ENCODE measurements at places on chromosomes 12 and 14.

DNA sequence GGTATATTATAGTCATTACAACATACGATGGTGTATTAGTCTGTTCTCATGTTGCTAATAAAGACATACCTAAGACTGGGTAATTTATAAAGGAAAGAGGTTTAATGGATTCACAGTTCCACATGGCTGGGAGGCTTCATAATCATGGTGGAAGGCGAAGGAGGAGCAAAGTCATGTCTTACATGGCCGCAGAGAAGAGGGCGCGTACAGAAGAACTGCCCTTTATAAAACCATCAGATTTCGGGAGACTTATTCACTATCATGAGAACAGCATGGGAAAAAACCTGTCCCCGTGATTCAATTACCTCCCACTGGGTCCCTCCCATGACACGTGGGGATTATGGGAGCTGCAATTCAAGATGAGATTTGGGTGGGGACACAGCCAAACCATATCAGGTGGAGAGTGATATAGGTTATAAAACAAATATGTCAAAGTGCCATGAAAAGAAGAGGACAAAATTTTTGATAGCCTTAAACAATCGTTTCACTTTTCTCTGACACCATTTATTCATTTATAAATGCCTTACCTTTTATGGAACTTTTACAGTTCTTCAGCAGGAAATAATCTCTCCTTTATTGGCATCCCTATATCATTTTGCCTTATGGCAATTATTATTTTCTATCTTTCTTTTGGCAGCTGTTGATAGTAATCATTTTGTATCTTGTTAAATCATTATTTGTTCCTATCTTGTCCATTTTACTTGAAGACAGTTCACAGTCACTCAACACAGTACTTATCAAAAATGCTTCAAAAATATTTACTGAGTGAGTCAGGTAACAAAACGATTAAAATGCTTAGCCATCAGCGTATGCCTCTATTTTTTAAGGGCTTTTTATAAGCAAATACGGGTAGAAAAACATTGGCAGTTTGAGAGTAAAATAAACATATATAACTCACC is 196.0 kb downstream of the RAD51B start:
- DNase-seq = no peak

GRCh38 chr12:24584032-24584675 is 364.7 kb downstream of the BCAT1 start:
- DNase-seq = no peak

GRCh38 chr12:124412646-124413015 is 117.7 kb downstream of the RFLNA start:
- DNase-seq = no peak

- DNase-seq = no peak
Measured at GRCh38 chr14:99188731-99189191, 83.2 kb downstream of the BCL11B start.

DNA sequence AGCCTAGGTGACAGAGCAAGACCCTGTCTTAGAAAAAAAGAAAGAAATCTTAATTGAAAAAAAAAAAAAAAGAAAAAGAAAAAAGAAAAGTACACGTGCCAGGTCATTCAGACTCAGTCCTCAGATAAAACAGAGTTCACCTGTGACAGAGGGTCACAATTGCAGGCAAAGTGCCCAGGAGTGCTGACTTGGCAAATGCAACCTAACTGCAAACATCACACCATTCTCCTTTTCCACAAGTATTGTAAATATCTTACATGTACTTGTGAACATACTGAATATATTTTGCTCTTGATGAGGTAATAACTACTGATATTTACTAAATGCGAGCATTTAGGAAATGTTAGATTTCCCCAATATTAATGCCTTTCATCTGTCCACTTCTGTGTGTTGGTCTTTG is 9.0 kb upstream of the COL2A1 start:
- no peak for DNase-seq

GRCh38 chr12:91422811-91423692 is 240.4 kb upstream of the DCN start:
- DNase-seq = no peak

GRCh38 chr14:102019006-102019540 is 54.7 kb downstream of the DYNC1H1 start:
- DNase-seq = no peak

DNA sequence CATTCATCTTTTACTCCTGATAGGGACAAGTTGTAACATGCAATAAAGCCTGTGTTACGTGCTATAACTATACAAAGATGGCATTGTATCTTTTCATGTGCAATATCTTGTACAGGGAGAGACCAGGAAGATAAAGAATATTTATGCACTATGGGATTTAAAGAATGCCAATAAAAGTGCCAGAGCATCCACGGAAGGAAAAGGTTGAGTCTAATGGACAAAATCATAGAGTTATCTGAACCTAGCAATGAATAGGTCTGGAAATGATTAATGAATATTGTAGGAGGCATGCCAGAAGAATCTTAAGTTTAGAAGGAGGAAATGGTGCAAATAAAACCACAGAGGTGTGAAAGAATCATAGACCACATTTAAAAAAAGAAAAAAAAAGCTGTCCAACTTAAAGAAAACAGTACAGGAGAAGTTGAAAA is 263.9 kb downstream of the KCNC2 start:
- no peak for DNase-seq

DNA sequence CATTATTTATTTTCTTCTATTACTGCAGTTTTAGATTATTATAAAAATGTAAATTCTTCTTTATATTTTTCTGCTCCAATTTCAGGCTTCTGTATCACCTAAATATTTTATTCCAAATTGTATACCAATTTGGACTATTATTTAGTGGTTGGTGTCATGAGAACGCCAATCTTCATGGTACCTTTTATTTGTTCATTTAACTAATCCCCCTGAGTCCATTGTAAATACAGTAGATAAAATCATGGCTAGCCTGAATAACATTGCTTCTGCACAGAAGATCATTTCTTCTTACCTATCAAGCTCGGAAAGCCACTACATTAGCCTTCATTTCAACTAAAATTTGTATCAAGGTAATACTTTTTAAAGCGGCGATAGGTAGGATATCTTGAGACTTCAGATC is at the start of gene OR6C75:
TSS of gene OR6C75 (plus strand) at position 301 of the 400 bp plus-strand sequence. CDS start 2,136 bp downstream, outside the sequence.
- no peak for DNase-seq

DNA sequence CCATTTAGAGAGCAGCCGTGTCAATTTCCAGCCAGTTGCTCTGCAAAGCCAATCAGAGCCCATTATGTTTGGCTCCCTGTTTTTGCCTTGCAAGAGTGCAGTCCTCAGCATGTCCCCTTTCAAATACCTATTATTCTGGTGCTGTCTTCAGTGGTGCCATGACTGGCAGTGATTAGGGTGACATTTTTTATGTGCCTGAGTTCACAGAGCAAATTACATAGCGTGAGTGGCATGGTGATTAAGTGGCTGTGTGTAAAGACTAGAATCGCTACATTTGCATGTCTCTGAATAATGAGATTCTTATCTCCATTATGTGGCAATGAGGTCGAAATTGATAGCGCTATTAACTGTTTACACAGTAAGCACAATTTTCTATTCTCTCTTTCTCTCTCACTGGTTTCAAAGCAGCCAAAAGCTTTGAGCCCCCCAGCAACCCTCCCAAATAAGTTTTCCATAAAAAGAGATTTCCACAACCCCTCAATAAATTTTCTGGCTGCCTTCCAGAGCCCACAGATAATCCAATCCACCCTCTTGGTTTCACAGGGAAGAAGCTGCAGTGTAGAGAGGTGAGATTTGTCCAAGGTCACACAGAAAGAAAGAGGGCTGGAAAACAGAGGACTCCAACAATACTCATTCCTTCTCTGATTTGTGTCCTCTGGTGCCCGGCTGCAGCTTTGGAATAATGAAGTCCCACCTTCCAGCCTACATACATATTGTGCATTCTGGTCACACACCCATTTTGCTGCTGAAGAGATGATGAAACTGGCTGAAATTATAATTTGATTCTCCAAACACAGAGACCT is 58.8 kb upstream of the NUDT4 start:
- no peak for DNase-seq

- DNase-seq = no peak
Measured at GRCh38 chr14:21194597-21194996, 38.7 kb upstream of the OR5AU1 start.

GRCh38 chr14:56895154-56895553 is 84.9 kb upstream of the OTX2 start:
- DNase-seq = no peak

- no peak for DNase-seq
Measured at GRCh38 chr14:29453045-29453444, 474.6 kb downstream of the PRKD1 start.

DNA sequence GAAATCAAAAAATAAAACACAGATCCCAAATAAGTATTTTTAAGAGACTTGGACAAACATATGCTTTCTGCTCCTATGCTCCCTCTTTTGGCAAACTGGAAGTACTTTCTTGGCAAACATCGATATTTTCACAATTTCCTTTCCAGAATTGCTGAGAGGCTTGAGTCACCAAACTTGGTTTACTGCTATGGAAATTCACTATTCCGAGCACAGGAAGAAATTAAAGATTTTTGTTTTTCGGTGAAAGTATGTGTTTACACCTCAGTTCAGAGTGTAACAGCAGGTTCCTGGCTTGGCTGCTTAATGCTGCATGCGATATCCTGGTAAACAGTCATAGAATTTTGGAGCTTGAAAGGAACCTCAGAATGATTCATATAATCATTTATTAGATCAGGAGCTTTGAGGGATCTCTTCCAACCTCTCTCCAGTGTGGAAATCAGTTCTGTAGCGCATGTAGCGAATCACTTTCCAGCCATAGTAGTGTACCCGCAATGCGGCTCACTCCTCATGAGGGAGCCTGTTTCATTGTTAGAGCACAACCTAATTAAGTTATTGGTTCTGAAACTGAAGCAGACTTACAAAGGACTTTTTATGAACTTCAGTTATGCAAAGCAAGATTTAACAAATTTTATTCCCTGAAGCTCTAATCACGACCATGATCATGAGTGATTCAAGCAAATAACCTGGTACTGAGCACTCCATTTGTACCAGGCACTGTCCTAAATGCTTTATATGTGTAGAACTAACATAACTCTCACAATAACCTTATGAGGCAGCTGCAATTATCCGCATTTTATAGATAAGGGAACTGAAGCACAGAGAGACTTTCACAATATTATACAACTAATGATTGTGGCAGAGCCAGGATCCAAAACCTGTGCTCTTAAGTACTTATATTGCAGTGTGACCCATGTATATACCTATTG is 56.4 kb upstream of the ATP2A2 start:
- no peak for DNase-seq

- DNase-seq = no peak
Measured at GRCh38 chr14:45916340-45916953, 663.4 kb upstream of the MIS18BP1 start.

DNA sequence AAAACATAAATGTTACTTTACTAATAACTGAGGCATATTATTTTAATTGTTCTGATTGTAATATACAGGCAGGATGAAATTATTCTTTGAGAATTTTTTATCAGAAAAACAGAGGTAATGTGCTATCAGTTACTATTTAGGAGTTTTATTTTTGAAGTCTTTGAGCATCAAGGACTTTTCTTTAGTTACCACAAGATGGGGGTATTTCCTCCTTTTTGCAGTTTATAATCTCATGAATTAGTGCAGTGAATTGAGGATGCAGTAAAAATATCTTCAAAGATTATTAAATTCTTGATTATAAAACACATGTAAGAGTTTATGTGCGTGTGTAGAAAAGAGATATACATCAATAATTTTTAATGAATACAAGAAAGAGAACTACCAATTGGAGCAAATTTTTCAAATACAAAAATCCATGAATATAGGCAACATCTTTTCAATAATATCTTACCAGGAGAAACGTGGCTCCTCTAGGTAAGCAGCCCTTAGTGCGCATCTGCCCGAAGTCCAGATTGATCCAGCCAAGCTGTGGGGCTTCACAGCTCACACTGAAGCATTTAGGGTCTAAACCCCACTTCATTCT is 71.6 kb downstream of the ERGIC2 start:
- no peak for DNase-seq

DNA sequence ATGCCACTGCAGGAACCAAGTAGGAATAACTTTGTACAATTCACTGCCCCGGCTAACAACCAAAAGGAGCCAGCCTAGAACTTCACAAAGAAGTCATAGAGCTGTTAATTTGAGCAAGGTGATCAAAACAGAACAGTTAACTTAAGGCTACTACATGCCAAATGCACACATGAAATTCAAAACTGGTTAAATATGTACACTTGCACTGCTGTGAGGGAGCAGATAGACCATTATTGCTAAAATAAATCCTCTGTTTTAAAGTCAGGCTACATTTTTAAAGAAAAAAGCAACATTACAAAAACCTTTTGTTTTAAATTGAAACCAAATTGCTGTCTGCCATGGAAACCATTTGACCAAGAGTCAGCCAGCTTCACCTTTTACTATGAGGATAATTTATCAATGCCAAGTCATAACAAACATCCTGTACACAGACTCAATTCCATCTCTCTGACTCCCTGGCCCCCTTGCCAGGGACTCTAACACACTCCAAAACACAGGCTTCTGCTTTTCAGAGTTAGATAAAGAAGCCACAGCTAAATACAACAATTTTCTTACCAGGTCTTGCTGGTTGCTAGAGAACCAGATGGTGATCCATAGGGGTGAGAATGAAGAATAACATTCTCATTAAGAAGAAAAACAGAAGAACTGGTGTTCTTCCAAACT is 84.0 kb downstream of the LRP6 start:
- DNase-seq = no peak

DNA sequence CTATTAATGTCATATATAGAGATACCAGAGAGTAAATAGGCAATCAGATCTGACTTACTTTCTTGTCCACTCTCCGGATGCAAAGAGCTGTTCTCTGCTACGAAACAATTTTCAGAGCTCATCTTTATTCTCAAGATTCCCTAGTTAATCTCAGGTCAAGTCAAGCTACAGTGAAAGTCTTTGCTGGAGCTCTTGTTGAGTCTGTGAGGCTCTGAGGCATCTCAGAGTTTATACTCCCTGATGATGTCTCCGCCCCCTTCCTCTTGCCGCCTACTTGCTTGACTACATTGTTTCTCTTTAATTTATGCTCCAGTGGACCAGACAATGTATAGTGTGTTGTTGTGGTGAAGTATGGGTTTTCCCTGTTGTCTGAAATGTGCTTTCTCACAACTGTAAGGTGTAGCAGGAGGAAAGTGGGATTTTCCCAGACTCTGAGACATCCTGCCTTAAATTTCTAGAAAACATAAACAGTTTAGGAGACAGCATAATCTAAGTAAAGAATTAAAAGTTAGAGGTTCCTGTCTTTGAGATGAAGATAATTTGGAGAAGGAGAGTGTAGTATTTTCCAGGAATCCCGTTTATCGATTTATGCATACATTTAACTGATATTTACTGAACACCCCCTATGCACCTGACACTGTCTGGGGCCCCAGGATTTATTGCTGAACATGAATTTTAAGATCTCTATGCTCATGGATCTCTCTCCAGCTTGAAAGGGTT is at the start of gene CD69:
TSS of gene CD69 (minus strand) at position 203 of the 720 bp plus-strand sequence. CDS start at position 122, 81 bp downstream.
- peak; percentile 30 for DNase-seq

DNA sequence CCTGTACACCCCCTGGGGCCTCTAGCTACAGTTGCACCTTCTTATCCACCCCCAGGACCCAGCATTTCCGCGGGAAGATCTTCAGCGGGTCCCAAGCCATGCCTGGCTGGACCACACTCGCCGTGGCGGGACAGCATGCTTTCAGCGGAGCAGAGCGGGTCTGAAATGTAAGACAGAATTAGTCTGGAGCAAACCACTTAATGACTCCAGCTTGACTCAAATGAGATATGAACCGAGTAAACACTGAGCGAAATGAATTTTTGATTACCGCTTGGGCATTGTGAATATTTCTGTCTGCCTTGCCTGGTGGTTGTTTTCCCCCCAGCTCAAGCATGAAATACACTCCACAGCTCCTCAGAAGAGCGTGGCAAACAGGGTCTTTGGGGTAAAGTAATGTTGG is 60.8 kb downstream of the SLC24A4 start:
- no peak for DNase-seq
